ENCODE measurements at places on chromosomes 13 and 19. TPM values are rescaled to one million over a fixed set of nuclear protein-coding genes. Genes with fewer than 3 reads are reported as not detected.
A peak's percentile ranks its signal among the peaks of the same experiment; 100 is the strongest.

Gene IL17D
- total RNA-seq: not detected

Gene ATP11A
- total RNA-seq: 68.4 TPM

Gene IRGC
- total RNA-seq: not detected

DNA sequence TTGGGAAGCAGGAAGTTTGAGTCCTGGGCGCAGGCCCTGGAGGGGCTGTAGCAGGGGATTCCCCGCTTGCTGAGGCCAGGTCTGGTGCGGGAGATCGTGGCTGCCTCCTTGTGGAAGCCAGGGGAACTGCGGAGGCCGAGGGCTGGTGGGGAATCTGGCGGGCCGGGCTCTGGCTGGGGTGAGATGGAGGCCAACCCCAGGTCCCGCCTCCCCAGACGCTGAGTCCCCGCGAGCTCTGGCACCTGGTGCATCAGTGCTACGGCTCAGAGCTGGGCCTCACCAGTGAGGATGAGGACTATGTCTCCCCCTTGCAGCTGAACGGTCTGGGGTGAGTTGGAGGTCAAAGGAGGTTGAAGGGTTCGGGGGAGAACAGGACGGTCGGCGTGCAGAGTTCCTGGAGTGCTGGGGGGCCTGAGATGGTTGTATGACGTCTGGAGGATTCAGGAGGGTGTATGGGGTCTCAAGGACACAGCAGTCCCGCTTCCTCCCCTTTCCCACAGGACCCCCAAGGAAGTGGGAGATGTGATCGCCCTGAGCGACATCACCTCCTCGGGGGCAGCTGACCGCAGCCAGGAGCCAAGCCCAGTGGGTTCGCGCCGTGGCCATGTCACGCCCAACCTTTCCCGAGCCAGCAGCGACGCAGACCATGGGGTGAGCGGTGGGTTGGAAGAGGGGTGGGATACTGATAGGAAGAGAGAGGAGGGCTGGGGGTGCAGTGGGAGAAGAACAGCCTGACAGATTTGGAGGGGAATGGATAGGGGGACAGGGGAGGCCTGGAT lies 13.1 kb downstream of the GRAMD1A start:
- peak; percentile 75 for DNase-seq

- no peak for DNase-seq
Measured at GRCh38 chr13:44103429-44104196, 223.9 kb downstream of the LACC1 start.

DNA sequence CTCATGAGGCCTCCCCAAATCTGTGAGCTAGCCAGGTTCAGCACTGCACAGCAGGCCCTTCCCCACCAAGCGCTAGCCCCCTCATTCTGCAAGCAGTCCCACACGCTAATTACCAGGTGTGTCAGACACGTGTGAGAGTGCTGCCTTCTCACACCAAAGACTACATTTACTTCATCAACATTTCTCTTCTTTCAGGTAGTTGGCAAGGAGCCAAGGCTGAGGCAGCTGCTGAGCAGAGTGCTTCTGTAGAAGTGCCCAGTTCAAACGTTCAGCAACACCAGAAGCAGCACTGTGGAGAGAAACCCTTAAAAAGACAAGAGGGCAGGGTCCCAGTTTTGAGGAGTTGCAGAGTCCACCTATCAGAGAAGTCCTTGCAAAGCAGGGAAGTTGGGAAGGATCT lies 6.4 kb downstream of the ZNF773 start:
- DNase-seq: no peak

GRCh38 chr19:27779954-27780353 lies 1433.0 kb downstream of the UQCRFS1 start:
- no peak for DNase-seq

Data from activated CD4-positive, alpha-beta T cell treated with anti-CD3 and anti-CD28 coated beads, Interleukin-2, amount 10 ng/mL, durations not matched to agents 7 days and 5 days (primary cell).